ENCODE measurements at places on chromosomes 5 and 9.
A peak's percentile ranks its signal among the peaks of the same experiment; 100 is the strongest.

- no peak for DNase-seq
Observed at GRCh38 chr5:35884191-35884769, 27.6 kb downstream of the IL7R start.

DNA sequence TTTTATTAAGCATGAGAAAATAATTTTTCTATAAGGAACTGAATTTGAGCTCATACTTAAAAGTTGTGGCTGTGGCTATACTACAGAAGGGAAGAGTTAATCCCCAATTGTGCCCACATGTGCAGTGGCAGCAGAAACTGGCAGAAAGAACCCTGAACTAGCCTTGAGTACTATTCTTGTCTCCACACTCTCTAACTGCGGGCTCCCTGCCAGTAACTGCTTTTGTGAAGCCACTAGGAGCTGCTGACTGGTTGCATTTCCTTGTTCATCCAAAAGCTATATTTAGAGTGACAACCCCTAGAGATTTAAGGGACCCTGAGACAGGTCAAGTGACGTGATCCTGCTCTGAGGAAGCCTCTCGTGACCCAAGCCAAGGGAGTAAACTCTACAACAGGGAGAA, 238.6 kb downstream of the ELAVL2 start:
- DNase-seq: no peak

GRCh38 chr5:58950224-58950623, 367.3 kb downstream of the RAB3C start:
- no peak for DNase-seq

DNA sequence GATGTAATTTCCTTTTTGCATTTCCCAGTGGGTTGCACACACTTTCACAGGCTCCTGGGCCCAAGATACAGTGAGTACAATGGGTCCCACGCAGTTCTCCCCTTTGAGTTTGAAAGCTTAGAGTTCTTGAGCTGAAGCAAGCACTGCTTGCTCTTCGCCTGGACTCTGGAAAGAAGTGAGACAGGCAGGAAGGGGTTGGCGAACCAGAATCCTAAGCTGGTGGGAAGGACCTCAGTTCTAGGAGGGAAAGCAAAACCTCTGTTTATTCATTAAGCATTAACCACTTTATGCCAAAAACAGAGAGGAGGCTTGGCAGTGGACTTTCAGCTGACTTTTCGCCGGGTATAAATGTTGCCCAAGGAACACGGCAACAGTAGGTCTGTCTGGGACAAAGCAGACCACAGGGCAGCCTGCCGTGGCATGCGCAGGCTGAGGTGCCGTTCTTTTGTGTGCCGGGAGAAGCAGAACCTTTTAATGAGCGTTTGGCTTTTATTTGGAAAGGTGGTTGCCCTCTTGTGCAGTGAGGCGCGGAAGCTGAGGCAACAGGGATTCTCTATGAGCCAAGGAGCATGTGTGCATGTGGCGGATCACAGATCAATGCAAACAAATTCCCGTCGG, 239.9 kb upstream of the PANK3 start:
- no peak for DNase-seq

DNA sequence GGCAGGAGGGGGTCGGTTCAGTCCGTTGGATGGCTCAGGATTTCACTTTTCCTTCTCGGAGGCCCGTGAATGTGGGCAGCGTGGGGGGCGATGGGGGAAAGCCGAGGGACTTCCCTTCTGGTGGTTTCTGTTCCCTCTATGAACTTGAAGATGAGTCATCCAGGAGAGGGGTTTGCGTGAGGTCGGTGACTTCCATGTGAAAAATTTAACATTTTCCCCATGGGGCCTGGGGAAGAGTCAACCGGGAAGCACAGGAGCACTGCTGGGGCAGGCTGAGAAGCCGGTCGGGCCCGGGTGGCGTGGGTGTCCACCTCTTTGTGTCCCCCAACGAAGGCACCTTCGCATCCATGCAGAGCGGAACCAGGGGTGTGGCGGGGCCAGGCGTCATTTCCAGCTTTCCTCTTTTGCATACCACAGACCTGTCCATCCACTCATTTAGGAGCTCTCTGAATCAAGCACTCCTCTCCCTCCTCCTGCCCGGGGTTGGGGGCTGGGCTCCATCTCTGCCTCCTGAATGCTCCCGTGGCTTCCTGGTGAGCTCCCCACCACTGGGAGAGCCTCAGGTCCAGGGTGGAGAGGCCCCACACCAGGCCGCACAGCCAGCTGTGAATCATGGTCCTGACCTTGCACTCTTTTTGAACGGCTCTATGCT, 68.4 kb downstream of the ANKRD33B start:
- peak; percentile 35 for DNase-seq

- no peak for DNase-seq
Observed at GRCh38 chr5:155140646-155141045, 127.1 kb downstream of the KIF4B start.

DNA sequence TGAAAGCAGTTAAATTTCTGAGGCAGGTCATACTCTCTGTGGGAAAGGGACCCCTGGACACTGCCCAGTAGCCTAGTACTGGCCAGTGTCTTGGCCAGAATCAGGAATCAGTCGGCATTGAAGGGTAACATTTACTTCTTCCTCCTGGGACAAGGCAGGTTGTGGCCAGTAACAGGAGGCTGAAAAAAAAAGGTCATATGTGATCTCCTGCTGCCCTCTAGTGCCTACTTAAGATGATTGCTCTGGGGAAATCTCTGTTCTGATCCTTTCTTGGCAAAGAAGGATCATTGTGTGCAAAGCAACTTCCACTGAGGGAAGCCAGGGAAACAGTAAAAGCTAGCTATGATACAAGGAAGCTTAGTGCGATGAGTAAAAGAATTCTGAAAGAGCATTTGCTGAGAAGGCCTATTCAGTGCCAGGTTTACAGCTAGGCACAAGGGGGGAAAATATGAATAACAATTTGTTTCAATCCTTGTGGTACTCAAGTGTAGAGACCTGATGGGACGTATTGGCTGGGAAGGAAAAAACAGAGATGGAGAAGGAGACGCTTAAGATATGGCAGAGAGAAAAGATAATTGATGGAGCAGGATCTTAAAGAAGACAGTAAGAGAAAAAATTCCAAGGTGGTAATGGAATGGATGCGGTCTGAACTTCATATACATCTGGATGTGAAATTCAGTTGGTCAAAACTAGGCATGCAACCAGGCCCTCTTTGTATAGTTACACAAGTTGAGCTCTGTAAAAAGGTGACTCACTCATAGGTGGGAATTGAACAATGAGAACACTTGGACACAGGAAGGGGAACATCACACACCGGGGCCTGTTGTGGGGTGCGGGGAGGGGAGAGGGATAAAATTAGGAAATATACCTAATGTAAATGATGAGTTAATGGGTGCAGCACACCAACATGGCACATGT, 25.8 kb upstream of the TRIM32 start:
- DNase-seq: no peak

DNA sequence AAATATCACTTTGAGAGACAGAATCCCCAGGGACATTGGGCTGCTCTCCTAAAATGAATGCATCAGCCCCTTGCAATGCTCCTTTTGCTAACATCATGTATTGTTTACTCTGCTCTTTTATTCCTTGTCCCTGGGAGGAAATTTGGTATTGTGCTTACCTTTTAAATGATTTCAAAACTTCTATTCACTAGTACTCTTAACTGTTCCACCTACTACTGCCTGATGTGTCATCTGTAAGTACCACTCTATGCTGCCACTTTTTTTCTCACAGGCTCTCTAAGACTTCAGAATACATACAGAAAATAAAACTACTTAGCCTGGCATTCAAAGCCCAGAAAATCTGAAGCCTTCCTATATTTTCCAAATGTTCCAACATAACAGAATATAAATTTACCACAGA, 667.2 kb downstream of the BRINP1 start:
- no peak for DNase-seq

DNA sequence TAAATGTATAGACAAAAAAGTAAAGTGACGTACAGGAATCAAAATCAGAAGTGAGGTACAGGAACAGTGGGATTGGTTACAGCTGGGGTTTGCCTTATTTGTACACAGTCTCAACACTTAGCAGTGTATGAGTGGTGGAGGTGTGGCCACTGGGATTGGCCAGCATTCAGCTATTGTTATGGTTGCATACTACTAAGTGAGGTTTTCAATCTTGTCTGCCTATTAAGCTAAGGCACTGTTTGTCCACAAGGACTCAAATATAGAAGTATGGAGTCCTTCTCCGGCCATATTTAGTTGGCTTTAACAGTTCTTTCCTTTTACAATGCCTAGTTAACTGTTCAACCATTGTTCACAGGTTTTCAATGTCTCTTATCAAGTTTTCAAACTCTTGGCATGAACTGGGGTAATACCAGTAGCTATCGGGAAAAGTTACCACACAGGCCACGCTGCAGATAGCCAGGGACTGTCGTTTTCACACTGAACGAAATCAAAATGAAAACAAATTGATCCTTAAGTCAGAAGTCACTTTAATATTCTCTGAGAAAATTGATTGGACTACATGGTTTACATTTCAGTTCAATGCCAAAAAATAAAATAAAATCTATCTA, 176.0 kb upstream of the FREM1 start:
- no peak for DNase-seq

DNA sequence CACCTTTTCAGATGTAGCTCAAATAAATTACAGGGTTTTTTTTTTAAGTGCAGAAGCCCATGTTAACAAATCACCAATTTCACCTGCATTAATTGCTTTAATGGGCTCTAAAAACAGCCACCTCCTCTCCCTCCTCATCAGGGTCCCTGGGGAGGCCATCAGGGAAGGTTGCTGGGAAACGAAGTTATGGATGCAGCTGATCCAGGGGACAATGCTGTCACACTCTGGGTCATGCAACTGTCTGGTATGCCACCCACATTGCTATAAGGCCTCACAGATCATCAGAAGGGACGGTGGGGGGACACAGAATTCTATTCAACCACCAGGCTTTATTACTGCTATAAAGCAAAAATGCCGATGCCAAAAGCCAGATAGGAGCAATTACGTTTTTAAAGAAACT, 9.3 kb downstream of the WHRN start:
- no peak for DNase-seq

DNA sequence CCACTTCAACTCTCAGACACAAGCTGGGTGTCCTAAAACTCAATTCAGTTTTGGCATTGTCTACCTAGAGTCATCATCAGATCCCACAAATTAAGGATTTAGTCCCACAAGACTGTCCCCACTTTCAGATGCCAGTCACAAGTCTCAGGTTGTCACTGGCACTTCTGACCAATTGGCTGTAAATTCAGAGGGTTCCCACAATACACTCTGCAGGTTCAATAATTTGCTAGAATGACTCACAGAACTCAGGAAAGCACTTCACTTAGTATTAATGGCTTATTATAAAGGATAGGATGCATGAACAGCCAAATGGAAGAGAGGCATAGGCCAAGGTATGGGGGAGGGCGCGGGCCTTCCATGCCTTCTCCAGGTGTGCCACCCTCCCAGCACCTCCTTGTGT, 209.1 kb downstream of the SREK1 start:
- DNase-seq: no peak

GRCh38 chr5:14521748-14522147, 59.8 kb upstream of the OTULINL start:
- DNase-seq: no peak

DNA sequence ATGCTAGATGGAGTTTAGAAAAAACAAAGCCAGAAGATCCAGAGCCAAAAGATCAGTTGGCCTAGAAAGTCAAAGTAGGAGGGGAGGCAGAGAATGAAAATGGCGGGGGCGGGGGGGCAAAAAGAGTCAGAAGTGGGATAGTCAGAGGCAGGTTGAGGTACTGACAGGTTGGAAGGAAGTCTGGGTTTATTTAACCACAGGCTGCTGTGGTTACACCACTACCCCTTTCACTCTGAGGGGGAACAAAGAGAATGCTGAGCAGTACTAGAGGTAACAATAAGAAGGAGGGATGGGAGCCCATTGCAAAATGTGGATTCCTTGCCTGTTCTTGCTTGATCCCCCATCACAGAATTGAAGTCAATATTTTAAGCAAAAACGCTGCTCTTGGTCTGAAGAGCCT, 111.8 kb downstream of the CAVIN4 start:
- DNase-seq: no peak

DNA sequence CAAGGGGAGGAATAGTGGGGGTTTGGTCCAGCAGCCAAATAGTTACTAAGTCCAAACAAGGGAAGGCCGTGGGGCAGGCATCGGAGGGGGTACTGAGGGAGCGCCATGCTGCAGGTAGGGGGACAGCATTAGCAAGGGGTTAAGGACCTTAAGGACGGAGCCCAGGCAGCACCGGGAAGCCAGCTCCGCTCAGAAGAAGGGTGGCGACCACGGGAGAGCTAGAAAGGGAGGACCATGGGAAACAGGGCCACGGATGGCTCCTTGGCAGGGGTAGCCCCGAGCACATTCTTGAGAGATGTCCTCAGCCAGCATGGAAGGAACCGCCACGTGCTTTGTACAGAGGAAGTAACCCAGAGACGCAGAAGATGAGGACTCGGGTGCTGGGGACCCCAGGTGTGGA, 76.2 kb upstream of the STXBP1 start:
- DNase-seq: no peak

DNA sequence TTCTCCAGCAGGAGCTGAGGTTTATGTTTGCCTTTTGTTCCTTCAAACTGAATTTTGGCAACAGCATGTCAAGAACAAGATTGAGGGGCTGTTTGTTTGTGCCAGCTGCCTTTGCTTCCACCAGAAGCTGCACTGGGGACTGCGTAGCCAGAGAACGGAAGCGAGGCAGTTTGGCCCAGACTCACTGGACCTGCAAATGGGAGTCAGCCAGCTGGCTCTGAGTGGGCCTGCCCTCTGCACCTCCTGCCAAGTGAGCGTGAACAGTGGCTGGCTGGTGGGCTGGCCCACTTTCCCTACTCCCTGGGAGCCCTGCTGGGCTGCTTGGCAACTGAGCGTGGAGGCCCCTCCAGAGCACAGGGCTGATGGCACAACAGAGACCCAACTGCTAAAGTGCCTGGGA, 111.6 kb downstream of the GALNT10 start:
- no peak for DNase-seq

- no peak for DNase-seq
Observed at GRCh38 chr9:78014776-78015175, 16.8 kb downstream of the GNAQ start.

Data from activated T-cell treated with anti-CD3 and anti-CD28 coated beads for 24 hours (primary cell).